CD4-positive, alpha-beta T cell treated with Interleukin-1 beta for 1 hour (primary cell): ENCODE measurements at places on chromosomes 13 and 19.

DNA sequence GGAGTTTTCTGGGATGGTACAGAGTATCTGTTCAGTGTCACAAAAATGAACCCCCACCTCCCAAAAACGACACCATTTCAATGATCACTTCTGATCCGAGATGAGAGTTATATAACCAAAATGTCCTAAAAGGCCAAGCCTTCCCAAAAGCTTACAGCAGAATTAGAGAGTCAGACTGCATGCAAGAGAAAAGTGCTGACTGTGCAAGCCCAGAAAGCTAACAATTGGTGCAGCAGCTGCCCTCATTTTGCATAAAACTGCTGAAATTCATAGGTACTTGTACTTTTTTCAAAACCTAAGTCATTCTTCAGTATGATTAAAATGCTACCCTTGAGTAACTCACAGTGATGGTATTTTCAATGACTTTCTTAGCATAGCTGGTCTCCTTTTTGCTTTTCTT, 819.6 kb upstream of the ARGLU1 start:
- no peak for DNase-seq

DNA sequence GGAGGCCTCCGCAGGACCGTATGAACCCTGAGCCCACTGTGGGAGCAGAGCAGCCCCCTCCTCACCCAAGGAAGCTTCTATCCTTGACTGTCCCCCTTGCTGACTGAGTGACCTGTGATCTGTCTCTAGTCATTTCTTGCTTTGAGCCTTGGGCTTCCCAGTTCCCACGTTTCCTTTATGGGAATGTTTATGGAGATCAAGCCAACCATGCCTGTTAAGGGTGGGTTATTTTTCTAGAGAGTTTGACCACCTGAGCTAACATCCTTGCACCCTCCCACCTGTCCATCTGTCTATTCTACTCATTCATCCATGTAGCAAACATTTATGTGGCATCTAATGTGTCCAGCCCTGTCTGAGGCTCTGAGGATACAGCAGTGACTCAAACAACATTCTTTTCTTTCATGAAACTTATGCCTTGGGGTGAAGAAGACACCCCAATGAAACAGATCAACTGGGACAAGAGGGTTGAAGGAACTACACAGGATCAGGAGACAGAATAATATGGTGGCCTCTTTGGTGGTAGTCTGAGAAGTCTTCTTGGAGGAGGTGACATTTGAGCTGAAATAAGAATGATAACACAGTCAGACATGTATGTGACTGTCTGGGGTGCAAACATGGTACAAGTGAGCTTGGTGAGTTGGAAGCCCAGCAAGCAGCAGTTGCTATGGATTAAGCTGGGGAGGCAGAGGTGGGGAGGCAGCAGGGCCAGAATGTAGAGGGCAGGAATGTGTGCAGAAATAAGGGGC, 30.5 kb downstream of the CERS4 start:
- DNase-seq = no peak

GRCh38 chr19:7152568-7152967, 83.1 kb downstream of the ZNF557 start:
- DNase-seq = no peak

DNA sequence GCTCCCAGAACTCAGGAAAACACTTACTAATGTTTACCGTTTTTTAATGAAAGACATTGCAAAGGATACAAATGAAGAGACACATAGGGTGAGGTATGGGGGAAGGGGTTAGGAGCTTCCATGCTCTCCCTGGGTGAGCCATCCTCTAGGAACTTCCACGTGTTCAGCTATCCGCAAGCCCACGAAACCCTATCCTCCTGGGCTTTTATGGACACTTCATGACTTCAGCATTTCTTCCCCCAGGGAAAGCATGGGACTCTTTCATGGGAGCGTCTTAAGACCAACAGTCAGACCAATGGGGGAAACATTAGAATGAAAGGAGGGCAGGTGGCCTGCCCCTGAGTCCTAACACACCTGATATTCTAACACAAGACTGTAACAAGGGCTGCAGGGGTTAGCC, 6.6 kb upstream of the ESD start:
- no peak for DNase-seq

DNA sequence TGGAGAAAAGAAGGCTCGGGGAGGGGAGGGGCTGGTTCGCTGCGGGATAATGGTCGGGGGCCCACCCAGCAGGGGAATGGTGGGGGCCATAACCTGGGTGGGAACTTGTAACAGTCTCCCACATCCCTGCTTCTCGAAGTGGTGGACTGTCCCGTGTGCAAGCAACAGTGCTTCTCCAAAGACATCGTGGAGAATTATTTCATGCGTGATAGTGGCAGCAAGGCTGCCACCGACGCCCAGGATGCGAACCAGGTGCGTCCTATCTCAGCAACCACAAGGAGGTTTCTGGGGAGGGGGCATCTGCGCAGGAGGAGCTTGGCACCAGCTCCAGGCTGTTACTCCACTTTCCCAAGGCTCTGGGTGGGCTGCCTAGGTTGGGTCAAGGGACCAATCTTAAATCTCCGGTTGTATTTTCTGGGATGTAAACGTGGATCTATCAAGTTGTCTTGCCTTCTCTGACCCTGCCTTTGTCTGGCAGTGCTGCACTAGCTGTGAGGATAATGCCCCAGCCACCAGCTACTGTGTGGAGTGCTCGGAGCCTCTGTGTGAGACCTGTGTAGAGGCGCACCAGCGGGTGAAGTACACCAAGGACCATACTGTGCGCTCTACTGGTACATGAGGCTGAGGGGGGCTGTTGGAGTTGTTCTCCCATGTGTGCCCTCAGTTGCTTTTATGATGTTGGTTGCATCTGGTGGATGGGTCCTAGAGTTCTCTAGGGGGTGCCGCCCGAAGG, 1.6 kb downstream of the TRIM28 start:
- no peak for DNase-seq

DNA sequence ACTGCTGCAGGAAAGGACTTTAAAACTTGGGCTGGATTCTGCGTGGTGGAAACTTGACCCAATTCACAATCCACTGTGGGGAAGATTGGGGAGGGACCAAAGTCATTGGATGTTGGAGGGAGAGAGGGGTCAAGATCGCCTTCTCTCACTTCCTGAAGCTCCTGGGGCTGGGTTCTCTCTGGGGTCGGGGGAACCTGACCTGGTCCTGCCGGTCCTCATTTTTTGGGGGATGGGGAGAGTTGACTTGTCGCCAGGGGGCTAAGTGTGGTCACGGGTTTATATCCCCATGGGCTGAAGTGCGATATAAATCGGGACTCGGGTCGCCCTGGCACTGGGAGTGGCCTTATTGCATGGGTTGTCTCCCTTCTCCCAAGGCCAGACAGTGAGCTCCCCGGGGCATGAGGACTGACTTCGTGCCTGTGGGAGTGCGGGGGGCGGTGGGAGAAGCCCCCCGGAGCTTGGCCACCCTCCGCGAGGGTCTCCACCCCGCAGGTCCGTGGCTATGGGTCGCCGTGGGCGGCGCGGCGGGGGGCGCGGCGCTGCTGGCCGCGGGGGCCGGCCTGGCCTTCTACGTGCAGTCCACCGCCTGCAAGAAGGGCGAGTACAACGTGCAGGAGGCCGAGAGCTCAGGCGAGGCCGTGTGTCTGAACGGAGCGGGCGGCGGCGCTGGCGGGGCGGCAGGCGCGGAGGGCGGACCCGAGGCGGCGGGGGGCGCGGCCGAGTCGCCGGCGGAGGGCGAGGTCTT, 6.3 kb downstream of the ICAM5 start:
- no peak for DNase-seq

GRCh38 chr13:50612717-50613116, 230.8 kb downstream of the DLEU7 start:
- DNase-seq = no peak

- DNase-seq = peak; percentile 13
Observed at GRCh38 chr19:29623726-29624488, 17.8 kb downstream of the POP4 start.

- DNase-seq = peak; percentile 23
Observed at GRCh38 chr13:32428581-32429432, 877 bp upstream of the N4BP2L1 start.

DNA sequence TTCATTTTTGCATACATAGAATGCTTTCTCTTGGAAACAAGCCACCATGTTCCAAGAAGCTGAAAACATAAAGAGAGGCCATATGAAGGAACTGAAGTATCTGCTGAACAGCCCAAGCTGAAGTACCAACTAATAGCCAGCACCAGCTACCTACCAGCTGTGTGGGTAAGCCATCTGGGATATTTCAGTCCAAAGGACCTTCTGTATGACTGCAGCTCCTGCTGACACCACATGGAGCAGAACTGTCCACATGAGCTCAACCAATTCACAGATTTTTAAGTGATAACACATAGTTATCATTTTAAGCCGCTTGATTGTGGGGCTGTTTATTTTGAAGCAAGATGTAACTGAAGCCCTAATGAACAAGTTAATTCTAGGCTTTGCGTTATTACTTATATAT, 621.1 kb upstream of the KLHL1 start:
- DNase-seq = no peak

DNA sequence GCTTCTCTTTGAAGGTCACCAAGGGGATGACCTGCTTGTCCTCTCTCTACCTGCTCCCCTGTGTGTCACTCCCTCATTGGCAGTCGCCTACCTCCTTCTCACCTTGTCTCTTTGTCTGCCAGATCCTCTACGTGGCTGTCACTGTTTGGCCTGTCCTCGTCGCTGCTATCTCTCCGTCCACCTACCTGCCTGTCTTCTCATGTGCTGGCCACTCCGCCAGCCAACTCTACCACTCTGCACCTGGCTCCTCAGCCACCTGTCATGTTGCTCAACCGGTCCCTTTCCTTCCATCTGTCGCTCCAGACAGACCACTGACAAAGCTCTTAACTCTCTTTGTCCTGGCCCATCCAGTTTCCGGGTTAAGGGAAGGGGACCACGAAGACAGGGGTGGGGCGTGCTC, at the start of gene KLK12:
Gene KLK12, minus strand, starts transcription at position 299 of the 400 bp plus-strand sequence. CDS start 381 bp downstream, outside the sequence.
- DNase-seq = no peak

DNA sequence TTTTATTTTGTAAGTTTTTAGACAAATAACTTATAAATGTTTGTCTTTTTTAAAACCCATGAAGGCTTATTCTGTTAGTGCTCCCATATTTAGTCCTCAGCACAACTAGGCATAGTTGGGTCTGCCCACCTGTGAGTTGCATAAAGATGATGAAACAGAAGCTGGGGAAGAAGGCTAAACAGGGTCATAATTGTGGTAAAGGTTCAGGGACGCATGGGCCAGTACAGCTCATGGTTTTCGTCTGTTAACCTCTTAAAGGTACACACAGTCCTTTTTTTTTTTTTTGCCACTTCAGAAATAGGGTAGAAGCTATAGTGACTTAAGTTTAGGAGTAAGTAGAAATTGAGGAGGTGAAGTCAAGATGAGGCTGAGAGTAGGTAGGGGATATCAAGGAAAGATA, 58.3 kb downstream of the TM9SF2 start:
- DNase-seq = no peak

DNA sequence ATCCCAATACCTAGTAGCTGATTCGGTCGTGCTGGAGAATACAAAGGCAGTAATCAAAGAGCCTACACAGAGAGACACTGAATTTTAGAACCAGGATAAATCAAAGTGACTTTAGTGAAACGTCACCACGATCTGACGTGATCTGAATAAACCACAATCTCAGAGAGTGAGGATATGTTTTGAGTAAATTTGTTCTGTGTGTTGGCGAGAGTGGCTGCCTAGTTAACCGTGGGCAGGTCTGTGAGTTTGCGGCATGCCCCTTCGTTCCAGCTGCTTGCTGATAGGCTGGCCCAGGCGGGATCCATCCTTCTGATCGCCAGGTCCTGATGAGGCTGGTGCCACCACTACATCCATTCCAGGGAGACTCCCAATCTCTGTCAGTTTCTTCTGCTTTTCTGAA, 40.4 kb downstream of the LRCH1 start:
- DNase-seq = peak; percentile 62

- DNase-seq = no peak
Observed at GRCh38 chr13:48667136-48667535, 13.4 kb downstream of the CYSLTR2 start.

GRCh38 chr13:75774176-75774575, 138.0 kb downstream of the LMO7 start:
- DNase-seq = no peak

DNA sequence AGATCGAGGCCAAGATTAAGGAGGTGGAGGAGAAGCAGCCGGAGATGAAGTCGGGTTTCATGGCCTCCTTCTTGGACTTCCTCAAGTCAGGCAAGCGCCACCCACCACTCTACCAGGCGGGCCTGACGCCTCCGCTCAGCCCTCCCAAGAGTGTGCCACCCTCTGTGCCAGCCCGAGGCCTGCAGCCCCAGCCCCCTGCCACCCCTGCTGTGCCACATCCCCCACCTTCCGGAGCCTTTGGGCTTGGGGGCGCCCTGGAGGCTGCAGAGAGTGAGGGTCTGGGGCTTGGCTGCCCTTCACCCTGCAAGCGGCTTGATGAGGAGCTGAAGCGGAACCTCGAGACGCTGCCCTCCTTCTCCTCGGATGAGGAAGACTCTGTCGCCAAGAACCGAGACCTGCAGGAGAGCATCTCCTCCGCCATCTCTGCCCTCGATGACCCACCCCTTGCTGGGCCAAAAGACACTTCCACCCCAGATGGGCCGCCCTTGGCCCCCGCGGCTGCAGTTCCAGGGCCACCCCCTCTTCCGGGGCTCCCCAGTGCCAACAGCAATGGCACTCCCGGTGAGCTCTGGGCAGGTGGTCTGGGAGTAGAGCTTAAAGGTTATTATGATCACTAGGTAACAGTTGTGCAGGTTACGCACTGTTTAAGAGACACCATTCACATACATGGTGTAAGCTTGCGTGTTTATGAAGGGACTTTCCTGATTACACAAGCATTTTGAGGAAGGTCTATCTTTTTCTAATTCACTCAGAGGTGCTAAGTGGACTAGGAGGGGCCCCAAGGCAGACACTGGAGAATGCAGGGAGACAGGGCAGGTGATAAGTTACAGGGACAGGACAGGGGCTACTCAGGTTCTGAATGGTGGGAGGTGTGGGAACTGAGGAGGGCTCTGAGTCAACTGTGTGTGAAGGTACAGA, 8.7 kb downstream of the PRR12 start:
- no peak for DNase-seq

- no peak for DNase-seq
Observed at GRCh38 chr13:31749929-31750328, 10.6 kb downstream of the RXFP2 start.

GRCh38 chr13:32261567-32261966, 53.6 kb downstream of the ZAR1L start:
- no peak for DNase-seq

- DNase-seq = no peak
Observed at GRCh38 chr19:7874076-7874896, at the start of gene PRR36. Gene PRR36 (minus strand): TSS chr19:7874390. CDS start chr19:7873689, 701 bp downstream.

DNA sequence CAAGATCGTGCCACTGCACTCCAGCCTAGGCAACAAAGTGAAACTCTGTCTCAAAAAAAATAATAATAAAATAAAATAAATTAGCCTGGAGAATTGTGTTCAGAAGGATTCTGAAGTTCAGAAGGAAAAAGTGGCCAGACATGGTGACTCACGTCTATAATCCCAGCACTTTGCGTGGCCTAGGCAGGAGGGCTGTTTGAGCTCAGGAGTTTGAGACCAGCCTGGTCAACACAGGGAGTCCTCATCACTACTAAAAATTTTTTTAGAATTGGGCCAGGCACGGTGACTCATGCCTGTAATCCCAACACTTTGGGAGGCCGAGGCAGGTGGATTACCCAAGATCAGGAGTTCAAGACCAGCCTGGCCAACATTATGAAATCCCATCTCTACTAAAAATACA, 6.0 kb downstream of the RDH8 start:
- no peak for DNase-seq
